ENCODE measurements at places on chromosomes 7 and 10. TPM values are rescaled to one million over a fixed set of nuclear protein-coding genes. Genes with fewer than 3 reads are reported as not detected.

GRCh38 chr7:22204312-22204711, 152.6 kb downstream of the RAPGEF5 start:
- DNase-seq, result no peak

- no peak for DNase-seq
Observed at GRCh38 chr10:104190695-104191094, 41.5 kb downstream of the CFAP43 start.

- DNase-seq, result no peak
Observed at GRCh38 chr10:57638411-57638810, 629.3 kb downstream of the IPMK start.

DNA sequence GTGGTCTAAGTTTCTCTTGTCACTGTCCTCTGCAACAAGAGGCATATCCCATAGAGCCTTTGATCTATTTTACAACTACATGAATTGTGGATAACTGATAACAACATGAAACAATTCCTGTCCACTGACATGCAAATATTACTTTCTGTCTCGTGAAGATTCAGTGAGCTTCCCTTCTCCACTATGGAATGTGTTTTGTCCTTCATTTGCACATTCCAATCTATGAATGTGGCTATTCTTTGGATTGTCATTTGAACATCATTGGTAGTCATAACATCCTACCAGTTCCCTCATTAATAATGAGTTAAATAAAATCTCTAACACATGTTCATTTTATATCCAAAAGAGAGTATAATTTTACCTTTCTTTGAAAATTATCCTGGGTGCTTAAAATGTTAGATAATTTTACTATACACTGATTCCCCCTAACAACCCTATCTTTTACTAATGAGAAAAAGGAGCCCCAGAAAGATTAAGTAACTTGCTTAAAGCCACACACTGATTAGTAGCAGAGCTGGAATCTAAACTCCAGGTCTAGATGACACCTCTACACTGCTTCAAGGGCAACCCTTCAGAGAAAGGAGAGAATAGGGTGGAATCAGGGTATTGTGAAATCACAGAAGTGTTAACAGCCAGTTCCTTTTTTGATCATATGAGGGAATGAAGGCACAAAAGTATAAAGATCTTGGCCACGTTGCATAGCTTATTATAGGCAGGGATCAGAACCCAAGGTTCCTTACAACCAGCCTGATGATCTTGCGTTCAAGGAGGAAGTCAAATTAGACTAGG, 39.1 kb downstream of the PDE1C start:
- no peak for DNase-seq

GRCh38 chr7:81267508-81267907, 348.7 kb upstream of the SEMA3C start:
- no peak for DNase-seq

DNA sequence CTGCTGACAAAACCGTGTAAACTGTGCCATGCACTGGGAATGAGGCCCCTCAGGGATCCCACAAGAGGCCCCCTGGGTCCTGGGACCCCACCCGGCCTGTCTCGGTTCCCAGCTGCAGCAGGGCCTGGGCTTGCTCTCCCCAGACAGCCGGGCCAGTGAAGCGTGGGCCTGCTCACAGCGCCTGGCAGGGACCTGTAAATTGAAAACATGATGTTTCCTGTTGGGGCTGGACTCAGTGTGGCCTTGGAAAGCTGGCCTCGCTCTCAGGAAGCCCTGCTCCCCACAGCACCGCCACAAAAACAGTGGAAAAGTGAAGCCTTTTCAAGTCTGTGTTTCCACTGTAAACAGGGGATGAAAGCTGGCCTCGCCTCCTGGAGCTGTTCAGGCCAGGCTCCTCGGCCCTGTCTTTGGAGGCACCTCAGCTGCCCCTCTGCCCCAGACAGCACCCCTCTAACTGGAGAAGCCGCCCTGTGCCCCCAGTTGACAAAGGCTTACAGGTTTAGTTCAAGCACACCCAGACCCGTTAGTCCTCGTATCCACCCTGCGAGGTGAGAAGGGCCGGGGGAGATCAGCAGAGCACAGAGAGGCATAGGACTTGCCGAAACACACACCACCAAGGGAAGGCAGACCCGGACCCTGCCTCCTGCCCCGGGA, 108.3 kb downstream of the ZMIZ1 start:
- DNase-seq, result no peak

DNA sequence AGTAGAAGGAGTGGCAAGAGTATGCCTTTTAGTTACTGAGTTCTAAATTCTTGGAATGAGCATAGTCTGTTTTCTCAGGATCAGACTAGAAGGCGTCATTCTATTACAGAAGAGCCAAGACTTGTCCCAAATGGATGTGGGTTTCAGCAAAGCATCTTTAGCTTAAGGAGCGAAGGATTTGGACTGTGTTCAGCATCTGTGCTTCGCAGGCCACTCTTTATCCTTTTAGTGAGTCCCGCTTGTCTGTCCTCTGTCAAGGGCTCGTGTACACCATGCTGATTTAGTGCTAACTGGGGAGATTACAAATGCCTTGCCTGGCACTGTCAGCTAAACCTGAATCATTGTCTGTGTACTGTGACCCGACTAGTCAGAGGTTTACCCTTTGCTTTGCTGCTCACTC, 465.7 kb downstream of the AUTS2 start:
- DNase-seq, result no peak

The HECW1 gene
- total RNA-seq, result 0.32 TPM

The CNNM1 gene
- total RNA-seq, result 0.74 TPM

The EBF3 gene
- total RNA-seq, result 4.0 TPM

The TMEM196 gene
- total RNA-seq, result not detected
